ENCODE measurements at places on chromosomes 13 and 19. TPM values are rescaled to one million over a fixed set of nuclear protein-coding genes. Genes with fewer than 3 reads are reported as not detected.

DNA sequence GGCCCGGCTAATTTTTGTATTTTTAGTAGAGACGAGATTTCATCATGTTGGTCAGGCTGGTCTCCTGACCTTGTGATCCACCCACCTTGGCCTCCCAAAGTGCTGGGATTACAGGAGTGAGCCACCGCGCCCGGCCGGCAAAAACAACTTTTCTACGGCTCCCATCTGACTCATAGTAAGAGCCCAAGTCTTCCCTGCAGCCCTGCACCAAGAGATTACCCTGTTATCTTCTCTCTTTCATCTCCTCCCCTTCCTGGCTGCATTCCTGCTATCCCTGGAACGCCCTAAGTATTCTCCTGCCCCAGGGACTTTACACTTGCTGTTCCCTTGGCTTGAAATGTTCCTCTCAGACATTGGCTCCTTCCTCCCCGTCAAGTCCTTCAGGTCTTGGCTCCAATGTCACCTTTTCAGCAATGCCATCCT lies 6.6 kb downstream of the AP2S1 start:
- H3K4me1 ChIP-seq = peaks cover under 1% of the 10 kb centered on the region
- no peak overlapping the region for H3K4me3 ChIP-seq

DNA sequence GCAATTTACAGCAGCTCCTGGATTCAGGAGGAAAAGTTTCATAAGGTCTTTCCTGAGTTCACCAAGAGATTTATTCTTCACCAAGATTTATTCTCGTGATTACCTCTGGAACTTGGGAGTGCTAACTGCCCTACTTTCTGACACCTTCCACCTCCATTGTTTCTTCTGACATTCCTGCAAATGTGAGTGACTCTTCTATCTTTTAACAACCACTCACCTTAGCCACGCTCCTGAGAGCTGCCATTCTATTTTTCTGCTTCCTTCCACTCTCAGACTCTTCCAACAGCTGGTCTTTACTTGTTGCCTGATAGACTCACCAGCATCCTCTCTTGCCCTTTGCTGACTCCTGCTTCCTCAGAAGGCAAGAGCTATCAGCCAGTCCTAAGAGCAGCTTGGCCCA lies 11.5 kb upstream of the CBY2 start:
- H3K4me1 ChIP-seq = no peaks in the 10 kb centered on the region
- H3K4me3 ChIP-seq = no peak overlapping the region
- H3K36me3 ChIP-seq = no peaks in the 10 kb centered on the region
- H3K27me3 ChIP-seq = no peaks in the 10 kb centered on the region
- no peak overlapping the region for H3K27ac ChIP-seq

- DNase-seq = peak; percentile 52
- H3K4me1 ChIP-seq = no peaks in the 10 kb centered on the region
- no peaks in the 10 kb centered on the region for H3K36me3 ChIP-seq
- H3K27me3 ChIP-seq = no peaks in the 10 kb centered on the region
Observed at GRCh38 chr13:72643311-72643989, 84.0 kb downstream of the MZT1 start.

The IL4I1 gene
- 0.83 TPM for total RNA-seq

The ZIK1 gene
- 13.7 TPM for total RNA-seq

Measured in thyroid gland (tissue), 4 donors.